ENCODE measurements at places on chromosomes 12 and 14. TPM values are rescaled to one million over a fixed set of nuclear protein-coding genes. Genes with fewer than 3 reads are reported as not detected.

Gene GLI1
- total RNA-seq, result 0.18 TPM

Gene KRT6A
- total RNA-seq, result 22.8 TPM

Gene AMN
- total RNA-seq, result 0.18 TPM

Gene KLRF1
- total RNA-seq, result 0.18 TPM

Gene EIF2S1
- total RNA-seq, result 187 TPM

Gene LHX5
- total RNA-seq, result not detected

Gene CISTR
- not detected for total RNA-seq

Gene PTGER2
- 6.6 TPM for total RNA-seq

Gene RPL10L
- not detected for total RNA-seq

Gene LALBA
- total RNA-seq, result not detected

Gene CAPRIN2
- total RNA-seq, result 30.4 TPM

Gene LYZ
- 0.09 TPM for total RNA-seq

Gene SYNDIG1L
- not detected for total RNA-seq

Gene C12orf76
- 9.8 TPM for total RNA-seq
